ENCODE measurements at places on chromosomes 11 and 22.
A peak's percentile ranks its signal among the peaks of the same experiment; 100 is the strongest.

DNA sequence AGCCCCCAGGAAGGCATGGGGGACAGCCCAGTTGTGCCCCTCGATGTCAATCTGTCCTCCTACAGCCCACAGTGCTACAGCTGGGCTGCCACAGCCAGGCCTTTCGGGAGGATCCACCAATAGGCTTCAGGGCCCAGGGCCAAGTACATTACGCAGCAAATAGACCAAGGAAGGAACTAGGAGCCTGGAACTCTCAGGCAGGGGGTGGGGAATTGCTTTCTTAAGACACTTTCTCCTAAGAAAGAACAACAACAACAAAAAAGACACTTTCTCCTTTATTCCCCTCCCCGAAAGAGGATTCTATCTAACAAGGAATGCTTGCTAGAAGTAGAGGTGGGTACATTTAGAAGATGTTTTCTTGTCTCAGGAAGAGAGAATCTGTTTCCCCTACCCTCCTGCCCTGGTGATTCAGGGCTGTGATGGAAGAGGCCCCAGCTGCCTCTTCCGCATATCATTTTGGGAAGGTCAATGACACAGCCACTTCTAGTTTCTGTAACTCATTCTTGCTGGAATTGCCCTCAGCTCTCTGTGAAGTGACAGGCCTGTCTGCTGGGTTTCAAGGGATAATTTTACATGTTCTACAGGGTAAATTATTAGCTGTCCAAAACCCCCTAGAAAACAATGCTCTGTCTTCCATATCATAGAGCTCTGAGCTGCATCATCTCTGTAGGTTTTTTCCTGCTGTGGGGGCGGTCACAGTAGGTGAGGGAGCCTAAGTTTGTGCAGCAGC, 6.0 kb upstream of the MALAT1 start:
- no peak for DNase-seq

GRCh38 chr22:39254122-39254521, 9.3 kb upstream of the PDGFB start:
- no peak for DNase-seq

- no peak for DNase-seq
These were observed 376.8 kb downstream of the TBC1D22A start for GRCh38 chr22:47139013-47139789.

DNA sequence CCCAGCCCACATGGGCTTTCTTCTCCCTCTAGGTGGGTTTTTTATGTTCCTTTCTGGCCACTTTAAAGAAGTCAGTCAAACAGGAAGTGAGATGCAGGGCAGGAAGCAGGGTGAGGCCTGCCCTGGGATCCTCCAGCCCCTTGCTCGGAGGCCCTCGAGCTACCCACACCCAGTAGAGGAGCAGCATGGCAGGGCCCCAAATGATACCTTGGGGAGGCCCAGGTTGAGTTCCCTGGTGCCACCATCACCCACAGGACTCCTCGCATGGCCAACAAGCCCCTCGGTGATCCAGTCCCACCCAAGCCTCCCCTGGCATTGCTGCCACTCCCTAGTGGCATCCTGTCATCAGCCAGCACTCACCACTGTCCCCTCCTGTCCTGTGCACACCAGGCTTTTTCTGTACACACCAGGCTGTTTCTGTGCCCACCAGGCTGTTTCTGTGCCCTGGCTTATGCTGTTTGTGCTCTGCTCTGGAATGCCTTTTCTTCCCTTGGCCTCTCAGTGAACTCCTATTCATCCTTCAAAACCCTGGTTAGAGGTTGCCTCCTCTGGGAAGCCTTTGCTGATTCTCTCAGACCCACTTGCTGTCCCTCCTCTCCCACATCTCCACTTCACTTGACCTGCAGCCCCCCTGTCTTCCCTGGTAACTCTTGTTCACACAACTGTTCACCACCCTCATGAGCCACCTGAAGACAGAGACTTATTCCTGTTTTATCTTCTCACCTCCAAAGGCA, 3.1 kb upstream of the PTGDR2 start:
- no peak for DNase-seq

DNA sequence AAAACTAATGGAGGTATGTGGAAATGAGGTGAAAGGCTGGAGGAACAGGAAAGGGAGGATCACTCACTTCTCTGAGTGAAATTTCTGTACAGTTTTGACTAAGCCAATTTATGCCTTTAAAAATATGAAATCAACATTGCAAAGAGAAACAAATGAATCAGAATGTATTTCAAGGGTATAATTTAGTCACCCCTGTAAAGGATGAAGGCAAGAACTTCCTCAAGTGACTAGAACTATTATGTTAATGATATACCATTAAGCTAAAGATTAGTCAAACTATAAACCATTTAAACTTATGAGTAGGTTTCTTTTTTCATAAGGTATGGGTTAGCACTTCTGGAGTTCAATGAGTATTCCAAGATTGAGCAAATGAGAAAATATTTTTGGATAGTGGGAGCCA, 184.5 kb upstream of the CHORDC1 start:
- DNase-seq: no peak

DNA sequence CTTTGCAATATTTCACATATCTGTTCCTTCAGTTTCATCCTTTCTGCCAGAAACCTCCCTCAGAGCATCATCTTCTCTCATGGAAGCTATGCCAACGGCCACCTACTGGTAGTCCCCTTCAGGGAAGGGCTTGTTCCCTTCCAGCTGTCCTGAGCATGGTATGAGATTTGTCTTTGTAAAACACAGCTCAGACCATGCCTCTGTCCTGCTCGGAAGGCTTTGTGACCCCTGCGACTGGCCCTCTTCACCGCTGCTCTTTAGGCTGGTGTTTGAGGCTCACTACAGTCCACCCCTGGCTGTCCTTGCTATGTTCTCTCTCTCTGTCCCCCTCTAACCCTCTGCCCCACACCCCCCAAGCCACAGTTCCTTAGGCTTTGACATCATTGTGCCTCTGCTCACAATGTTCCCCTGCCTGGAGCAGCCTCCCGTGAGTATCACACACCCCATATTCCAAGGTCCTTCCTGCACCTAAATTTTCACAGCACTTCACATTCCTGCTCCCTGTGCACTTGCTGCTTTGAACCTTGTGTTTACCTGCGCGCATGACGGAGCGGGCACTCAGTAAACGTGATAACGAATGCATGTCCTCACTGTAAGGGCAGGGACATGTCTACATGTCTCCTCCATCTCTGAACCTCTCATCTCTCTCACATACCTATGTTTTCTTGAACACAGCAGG, 24.0 kb upstream of the ACER3 start:
- no peak for DNase-seq

DNA sequence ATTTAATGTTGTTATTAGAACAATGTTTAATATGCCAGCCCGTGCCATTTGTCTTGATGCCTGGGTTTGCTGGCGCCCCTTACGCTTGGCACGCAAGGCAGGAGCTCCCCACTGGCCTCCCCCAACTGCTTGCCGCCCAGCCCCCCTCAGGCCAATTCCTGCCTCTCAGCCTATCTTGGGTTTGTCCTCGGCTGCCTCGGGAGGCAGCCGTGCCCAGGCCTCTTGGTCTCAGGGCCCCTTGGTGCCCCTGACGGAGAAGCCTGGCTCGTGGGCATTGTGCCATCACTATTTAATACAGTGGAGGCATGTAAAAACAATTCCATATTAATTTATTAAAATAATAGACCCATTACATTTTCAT, 119.8 kb downstream of the KCNQ1OT1 start:
- no peak for DNase-seq

DNA sequence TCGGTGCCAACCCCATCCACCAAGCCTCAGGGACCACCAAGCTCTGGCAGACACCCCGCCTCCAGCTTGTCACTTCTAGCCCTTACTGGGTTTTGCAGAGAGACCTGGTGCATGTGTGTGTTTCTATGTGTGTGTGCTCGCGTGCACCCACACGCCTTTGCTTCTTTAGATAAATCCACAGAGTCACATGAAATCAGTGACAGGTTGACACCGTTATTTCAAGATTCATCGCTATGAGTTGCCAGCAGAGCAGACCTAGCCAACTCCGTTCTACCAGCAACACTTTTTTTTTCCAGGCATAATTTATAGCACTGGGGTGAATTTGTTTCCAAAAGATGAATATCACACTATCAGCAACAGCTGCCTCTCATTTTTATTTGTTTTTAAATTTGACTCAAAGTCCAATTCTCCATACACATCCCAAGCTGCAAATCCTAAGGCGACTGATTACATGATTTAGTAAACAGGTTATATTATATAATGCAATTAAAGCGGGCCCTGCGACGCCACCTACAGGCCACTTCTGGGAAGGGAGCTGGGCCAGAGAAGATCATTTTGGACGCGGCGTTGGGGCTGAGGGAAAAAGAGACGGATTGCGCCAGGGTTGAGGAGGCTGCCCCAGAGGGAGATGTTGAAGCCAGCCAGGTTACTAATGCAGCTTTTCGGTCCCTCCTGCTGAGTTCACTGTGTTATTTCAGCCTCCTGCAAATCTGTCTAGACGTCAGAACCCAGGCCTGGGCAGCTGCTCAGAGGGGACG, 150.5 kb downstream of the FEZ1 start:
- DNase-seq: peak; percentile 6

- no peak for DNase-seq
These were observed 25.8 kb downstream of the TANGO2 start for GRCh38 chr22:20046730-20047129.

DNA sequence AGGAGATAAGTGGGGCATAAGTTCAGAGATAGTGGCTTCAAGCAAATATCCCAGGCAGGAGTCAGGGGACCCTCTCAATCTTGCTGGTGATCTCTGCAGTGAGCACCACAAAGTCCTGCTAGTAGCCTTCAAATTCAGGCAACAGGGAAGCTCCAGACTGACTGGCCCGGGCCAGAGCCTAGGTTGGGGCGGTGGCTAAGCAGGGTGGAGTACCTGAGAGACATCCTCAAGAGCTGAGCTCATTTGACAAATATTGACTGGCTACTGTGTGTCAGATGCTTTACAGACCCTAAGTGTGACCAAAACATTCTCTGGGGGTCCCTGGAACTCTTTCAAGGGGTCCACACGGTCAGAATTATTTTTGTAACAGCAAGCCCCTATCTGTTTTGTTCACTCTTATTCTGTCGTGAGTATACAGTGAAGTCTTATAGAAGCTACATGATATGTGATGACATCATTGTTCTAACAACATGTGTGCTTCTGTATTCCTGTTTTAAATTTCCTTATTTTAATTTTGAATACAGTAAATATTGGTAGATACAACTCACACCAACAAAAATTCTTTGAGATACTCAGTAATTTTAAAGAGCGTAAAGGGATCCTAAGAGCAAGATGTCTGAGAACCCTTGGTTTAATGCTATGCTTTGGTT, 71.6 kb downstream of the APIP start:
- no peak for DNase-seq

DNA sequence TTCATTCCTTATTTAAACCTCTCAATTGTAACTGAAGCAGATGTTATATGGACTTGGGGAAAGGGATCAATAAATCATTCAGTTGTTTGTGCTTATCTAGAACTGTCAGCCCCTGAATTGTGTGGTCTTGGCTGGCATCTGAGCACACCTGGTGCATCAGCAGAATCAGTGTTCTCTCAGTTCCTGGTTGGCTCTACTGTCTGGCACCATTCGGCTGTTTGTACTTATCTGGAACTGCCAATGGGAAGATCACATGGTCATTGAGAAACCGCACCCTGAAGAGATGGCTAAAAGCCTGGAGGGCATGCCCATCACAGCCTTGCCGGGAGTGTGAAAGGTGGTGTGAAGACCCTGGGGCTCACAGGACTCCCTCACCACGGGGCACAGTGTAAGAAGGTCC, 37.1 kb upstream of the EHF start:
- no peak for DNase-seq

DNA sequence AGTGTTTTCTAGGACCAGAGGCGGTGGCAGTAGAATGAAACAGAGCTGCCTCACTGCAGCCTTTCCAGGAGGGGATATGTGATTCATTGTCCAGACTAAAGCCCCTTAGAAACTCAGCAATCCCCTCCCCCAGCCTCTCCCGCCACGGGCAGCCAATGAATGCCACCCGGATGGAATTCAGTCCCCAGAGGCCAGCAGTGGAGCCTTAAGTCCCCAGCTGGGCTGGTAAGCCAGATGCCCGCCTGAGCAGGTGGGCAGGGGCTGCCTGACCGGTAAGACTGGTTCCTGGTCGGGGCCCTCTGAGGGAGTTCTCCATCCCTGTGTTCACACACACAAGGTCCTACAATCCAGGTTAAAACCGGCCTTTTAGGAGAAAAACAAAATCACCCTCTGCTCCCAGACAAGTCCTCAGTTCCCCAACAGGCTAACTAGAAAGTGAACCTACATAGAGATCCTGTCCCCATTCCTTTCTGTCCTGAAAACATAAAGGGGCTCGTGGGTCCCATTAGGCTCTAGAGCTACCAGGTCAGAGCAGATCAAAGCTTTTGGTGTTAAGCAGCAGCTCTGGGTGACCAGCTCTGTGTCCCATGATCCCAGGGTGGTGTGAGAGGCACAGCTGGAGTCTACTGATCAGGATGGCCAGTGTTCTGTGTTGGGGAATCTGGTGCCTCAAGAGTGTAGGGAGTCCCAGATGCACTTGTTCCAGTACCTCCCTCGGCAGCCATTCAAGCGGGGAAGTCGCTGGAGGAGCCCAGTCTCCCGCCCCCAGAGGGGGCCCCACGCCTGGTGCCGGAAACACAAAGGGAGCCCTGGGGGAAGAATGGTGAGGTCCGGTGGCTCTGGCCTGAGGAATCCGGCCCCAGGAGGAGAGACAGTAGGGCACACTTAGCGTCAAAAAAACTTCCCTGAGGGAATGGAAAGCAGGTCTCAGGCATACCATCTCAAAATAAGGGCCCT, 2.6 kb downstream of the PATZ1 start:
- no peak for DNase-seq

DNA sequence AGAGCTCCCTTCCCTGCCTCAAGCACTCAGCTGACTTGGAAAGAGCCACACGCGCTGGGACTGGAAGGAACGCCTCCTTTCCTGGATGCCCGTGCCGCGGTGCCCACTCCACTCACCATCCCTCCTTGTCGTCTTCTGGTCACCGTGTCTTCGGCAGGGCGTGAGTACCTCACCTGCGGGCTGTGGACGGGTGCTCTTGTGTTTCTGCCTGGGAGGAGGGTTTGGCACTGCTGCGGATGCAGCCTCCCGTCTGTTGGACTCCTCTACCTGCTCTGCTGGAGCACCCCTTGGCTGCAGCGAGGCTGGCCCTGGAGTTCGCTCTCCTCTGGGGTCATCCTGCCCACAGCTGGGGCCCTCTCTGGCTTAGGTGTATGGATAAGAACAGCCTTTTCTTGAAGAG, 612.7 kb downstream of the BRD1 start:
- DNase-seq: no peak

DNA sequence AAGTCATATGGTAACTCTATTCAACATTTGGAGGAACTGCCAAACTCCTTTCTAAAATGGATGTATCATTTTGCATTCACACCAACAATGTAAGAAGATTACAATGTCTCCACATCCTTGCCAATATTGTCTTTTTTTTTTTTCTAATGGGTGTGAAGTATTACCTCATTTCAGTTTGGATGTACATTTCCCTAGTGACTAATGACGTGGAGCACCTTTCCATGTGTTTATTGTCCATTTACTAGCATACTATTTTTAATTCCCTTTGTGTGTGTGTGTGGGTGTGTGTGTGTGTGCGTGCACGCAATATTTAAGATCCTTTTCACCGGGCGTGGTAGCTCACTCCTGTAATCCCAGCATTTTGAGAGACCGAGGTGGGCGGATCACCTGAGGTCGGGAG, 62.7 kb downstream of the APOL3 start:
- DNase-seq: no peak

Data from NCI-H1694 (cell line).